HT1080 (cell line): ENCODE measurements at places on chromosomes 6 and 20.
A peak's percentile ranks its signal among the peaks of the same experiment; 100 is the strongest.

- DNase-seq: no peak
Observed at GRCh38 chr6:16041327-16041726, 87.6 kb upstream of the MYLIP start.

- no peak for DNase-seq
Observed at GRCh38 chr6:170057034-170057734, 233.7 kb downstream of the DLL1 start.

- DNase-seq: peak; percentile 64
Observed at GRCh38 chr6:31493875-31494694, 3.9 kb upstream of the MICB start.

DNA sequence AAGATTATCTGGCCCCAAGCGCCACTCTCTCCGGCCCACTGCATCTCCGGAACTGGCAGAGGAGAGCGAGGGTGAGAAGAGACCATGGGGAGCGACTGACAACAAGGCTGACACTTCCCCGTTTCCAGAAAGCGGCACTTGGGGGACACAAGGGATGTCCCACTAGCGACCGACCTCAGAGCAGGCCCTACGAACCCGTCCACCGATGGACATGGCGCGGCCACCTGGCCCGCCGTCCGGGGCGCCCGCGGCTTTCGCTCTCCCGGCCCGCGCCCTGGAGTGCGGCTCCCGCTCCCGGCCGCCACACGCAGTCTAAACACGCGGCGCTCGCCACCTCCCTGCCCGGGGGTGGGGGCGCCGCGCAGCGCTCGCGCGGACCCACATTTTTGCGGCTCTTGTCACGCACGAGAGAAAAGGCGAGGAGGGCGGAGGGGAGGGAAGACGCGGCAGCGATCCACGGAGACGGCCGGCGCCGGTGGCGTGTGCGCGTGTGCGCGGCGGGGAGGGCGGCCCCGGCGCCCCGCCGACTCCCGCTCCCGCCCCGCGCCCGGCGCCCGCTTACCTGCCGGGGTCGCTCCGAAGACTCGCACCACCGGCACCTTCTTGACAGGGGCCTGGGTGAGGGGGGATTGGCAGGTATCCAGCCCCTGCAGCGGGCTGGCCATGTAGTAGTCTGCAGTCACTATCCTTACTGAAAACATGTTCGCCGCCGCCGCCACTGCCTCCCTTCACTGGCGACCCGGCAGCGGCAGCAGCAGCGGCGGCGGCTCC is 645 bp downstream of the REV3L start:
- DNase-seq: peak; percentile 34

GRCh38 chr6:7121700-7122241 is 14.0 kb downstream of the RREB1 start:
- no peak for DNase-seq

GRCh38 chr20:60102665-60103210 is 144.5 kb downstream of the CDH26 start:
- DNase-seq: peak; percentile 13

DNA sequence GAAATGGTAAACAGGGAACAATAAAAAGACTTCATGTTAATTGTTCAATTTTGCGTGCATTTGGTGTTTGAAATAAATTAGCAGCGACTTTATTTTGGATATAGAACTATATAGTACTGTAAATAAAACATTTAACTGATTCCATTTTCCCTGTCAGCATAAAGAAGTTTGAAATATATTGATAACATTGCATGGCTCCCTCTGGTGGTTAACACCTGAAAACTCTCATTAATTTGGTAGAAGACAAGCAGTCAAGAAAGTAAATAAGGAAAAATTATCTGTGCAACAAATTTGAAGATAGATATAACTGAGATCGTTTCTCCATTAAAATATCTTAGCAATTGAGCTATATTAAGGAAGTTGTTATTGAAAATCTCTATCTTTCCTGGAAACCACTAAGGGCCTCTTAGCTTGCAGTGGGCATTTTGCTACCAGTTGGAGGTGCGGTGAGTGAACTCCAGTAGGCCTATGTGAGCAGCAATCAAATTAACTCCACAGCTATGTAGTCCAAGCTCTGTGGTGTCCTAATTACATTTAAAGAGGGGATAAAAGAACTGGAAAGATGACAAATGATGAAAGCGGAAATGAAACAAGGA is 435.7 kb upstream of the FKBP1C start:
- DNase-seq: peak; percentile 7

DNA sequence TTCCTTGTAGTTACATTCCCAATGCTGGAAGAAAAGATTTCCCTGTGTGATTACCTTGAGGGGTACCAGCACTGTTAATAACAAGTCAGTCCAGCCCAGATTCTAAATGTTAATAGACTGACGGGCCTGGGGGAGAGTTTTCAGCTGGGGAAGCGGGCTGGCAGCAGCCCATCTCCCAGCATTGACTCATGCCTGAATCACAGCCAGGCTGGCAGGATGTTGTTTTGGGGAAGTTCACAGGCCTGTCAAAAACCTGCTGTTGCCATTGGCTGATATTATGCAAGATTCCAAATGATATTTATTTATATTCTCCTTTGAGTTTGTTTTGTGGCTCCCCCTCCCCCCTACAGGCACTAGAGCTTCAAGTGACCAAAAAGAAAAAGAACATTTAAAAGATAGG is 213.9 kb upstream of the CNR1 start:
- peak; percentile 93 for DNase-seq

- DNase-seq: no peak
Observed at GRCh38 chr6:6997263-6998193, 110.2 kb upstream of the RREB1 start.

DNA sequence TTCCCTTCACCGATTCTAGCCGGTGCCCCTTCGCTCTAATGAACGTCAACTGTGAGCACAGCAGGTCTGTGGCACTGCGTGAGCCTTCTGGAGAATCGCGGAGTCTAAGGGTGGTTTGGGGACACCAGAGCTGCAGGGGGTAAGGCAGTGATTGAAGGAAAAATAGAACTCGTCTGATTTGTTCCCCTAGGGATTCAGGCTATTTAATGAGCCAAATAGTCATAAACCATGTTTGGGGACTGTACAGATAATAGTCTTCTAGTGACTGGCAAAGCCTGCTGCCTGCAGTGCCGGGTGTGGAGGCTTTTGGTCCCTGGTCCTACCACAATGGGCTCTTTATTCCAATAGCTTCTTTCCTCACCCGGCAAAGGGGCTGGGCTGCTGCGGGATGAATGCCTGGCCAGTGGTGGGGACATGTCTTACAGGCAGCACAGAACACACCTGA is 11.1 kb upstream of the NTSR1 start:
- no peak for DNase-seq

GRCh38 chr20:62983210-62983609 is 23.6 kb downstream of the BHLHE23 start:
- DNase-seq: no peak

DNA sequence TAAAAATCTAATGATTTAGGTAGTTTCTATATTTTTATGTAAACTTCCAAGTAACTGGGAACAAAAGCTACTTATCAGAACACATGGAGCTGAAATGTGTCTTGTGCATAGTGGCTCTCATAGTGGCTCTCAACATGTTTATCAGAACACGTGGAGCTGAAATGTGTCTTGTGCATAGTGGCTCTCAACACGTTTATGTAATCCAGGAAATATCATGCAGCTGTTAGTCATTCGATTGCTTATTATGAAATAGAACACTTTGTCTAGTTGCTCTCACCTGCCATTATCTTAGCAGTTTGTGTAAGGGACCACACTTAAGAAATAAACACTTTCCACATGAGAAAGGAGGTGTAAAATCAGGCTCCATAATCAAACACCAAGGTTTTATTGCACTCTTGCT is 119.2 kb upstream of the ASCC3 start:
- peak; percentile 28 for DNase-seq

DNA sequence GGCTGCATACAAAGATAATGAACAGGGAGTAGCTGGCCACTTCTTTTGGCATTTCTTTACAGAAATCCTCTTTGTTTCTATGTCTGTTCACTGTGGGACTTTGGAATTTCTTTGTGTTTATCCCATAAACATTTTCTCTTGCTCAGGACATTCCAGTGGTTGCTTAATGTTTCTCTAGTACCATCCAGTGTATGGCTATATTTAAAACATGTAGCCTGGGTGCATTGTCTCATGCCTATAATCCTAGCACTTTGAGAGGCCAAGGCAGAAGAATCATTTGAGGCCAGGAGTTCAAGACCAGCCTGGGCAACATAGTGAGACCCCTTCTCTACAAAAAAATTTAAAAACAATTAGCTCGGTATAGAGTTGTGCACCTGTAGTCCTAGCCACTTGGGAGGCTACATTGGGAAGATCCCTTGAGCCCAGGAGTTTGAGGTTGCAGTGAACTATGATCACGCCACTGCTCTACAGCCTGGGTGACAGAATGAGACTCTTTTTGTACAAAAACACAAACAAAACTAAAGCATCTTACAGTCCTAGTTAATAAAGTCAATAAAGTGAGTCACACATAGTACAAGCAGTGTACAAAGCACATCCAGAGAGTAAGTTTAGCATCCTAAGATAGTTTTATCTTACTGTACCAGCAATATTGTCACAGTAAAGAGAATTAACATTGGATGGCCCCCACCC is 63.3 kb downstream of the ZFAND3 start:
- DNase-seq: no peak
